ENCODE measurements at places on chromosomes 6 and 20.

DNA sequence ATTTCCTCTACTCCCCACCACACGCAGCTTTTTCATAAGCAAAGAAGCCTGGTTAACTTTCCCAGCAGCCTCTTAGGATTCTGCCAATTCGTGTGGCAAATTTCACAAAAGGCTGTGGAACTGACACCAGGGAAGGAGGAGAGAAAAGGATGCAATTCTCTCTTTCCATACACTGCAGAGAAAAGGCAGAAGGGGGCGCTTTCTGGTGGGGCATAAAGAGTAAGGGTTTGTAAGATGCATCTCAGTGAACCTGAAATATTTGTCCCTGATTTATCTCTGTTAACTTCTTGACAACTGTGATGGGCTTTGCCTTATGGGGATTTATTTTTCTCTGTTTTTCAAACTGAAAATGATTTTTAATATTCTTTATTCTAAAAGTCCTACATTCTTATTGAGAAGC, 45.5 kb upstream of the GLP1R start:
- DNase-seq, result peak; percentile 11

- DNase-seq, result no peak
Observed at GRCh38 chr6:2102966-2103365, 142.4 kb downstream of the GMDS start.

DNA sequence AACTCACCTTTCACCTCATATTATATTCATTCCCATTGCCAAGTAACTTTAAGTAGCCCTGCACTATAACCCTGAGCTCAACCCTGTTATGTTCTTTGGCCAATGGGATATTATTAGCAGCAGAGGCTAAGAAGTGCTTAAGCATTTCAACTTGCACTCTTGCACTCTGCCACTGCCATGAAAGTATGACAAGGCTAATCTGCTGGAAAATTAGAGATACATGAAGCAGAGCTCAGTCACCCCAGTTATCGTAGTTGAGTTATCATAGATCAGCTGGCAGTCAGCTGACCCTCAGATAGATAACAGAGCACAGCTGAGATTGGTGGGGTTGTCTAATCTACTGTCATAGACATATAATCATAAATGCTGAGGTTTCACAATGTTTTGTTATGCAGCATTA, 209.4 kb upstream of the RUNX2 start:
- DNase-seq, result no peak

- DNase-seq, result peak; percentile 20
Observed at GRCh38 chr20:39019805-39020325, 57.7 kb downstream of the DHX35 start.

DNA sequence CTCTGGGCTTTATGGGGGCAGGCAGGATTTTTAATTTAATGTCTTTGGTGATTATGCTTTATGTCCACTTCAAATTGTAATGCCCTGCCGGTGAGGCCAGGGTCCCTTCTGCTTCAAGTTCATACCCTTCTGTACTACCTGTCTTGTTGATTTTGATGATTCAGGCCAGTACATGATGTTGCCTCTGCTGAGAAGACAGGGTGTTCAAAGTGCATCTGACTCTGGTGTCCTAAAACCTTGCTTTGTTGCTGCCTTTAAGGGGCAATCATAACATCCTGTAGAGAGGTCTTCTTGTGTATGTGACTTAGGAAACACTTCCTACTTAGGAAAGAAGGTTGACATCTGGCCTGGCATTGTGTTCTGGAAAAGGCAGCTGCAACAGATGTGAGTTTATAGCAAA, 113.2 kb downstream of the TMEM170B start:
- no peak for DNase-seq

DNA sequence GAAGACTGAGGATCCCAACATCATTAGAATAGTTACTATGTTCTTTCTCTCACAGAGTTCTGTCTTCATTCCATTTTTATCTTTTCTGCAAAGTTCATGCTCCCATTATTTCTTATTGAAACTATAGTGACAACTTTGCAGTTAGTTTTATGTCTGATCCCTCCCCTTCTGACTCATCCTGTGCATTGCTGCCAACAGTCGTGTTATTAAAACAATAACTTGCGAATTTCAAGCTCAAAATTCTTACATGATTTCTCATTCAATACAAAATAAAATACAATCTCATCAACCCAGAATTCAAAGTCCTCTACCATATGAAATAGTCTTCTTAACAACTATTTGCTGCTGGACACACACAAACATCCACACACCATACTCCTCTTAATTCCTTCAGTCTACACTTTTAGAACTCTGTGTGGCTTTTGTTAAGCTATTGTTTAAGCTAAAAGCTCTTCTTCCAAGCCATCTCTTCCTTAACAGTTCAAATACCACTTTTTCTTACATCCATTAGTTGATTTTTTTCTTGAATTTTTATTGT, 261.4 kb upstream of the IRAK1BP1 start:
- no peak for DNase-seq

- DNase-seq, result no peak
Observed at GRCh38 chr20:32861446-32861845, 2.7 kb downstream of the EFCAB8 start.

DNA sequence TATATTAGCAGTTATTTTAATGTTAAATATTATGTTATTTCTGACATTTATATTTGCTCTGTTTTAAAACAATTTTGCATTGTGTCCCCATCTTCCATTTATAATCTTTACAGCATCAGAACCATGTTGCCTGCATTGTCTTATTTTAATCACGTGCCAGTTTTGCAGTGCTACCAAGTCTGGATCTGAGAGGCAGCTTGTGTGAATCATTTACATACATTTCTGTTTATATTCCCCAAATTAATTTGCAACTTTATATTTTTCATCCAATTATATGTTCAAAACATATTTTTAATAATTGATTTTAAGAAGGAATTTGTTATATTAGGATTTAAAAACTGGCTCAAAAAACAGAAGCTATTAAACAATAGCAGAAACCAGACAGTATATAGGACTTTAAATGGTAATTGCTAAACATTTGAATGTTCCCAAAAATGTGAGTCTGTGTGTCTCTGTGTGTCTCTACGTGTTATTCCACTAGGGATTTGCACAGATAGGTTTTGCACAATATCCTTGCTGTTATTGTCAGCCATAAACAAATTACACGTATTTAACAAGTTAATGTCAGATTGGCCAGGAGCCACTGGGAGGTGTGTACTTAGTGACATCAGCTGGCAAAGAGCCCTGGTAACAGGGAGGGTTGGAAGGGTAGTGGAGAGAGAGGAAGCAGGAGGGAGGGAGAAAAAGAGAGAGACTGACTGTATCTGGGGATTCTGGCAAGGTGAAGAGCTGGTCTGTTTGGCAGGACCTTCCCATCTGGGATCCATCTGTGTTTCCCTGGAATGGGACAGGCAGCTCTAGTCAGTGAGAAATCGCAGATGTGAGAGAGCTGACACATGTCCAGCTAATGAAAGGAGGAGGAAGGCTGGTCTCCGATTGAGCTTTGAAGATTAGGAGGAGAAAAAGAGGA, 72.1 kb downstream of the CBFA2T2 start:
- peak; percentile 84 for DNase-seq

DNA sequence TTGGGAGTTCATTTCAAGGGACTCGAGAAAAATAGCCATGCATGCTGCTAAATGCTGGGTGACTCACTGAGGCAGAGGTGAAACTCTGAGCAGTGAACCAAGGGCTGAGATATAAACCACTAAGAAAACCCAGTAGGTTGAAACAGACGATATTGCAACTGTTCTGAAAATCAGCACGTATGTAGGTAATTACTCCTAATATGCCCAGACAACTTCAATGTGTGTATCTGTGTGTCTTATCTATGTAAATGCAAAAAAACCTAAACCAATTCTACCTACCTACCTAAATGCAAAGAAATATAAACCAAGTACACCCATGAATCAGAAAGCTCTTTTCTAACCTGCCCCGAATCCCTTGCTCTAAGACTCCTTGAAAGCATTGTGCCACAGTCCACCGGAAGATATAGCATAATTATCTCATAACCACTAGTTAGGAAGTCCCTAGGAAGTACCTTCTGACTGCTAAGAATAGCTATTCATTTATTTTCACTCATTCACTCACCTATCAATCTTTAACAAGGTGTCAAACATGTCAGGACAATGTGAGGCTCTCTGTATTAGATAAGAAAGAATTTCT, 458.7 kb upstream of the RUNX2 start:
- no peak for DNase-seq

- no peak for DNase-seq
Observed at GRCh38 chr6:7163661-7164071, 55.9 kb downstream of the RREB1 start.

GRCh38 chr20:32772046-32772445, 9.9 kb downstream of the DNMT3B start:
- DNase-seq, result no peak

GRCh38 chr6:42220807-42221206, 3.1 kb upstream of the MRPS10 start:
- DNase-seq, result no peak

- no peak for DNase-seq
Observed at GRCh38 chr6:10413850-10414738, 780 bp downstream of the TFAP2A start.

GRCh38 chr6:129617986-129618385, 92.0 kb downstream of the ARHGAP18 start:
- peak; percentile 31 for DNase-seq

DNA sequence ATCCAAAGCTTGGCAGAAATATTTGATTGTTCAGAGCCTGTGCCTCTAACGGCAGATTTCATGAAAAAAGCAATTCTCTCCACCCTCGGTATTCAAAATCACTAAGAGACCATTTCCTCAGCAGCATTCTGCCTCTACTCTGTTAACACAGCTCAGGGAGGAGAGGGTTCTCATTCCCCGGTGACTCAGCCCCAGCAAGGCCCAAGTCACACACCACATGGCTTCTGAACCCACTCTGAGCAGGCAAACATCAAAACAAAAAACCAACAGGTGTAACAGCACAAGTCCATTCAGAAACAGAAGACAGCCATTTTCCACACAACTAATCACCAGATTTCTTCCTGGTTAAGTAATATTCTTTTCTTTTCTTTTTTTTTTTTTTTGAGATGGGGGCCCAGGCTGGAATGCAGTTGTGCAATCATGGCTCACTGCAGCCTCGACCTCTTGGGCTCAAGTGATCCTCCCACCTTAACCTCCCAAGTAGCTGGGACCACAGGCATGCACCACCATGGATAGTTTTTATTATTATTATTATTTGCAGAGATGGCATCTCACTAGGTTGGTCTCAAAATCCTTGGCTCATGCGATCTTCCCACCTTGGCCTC, 55.4 kb downstream of the GFOD1 start:
- no peak for DNase-seq

DNA sequence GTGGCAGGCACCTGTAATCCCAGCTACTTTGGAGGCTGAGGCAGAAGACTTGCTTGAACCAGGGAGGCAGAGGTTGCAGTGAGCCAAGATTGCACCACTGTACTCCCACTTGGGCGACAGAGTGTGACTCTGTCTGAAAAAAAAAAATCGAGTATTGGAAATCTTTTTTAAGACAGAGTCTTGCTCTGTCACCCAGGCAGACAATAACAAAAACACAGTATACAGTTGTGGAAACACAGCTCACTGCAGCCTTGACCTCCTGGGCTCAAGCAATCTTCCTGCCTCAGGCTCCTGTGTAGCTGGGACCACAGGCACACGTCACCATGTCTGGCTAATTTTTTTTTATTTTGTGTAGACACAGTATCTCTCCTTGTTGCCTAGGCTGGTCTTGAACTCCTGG, 15.0 kb downstream of the NANP start:
- DNase-seq, result no peak

GRCh38 chr6:158911746-158912480, 88.1 kb downstream of the RSPH3 start:
- DNase-seq, result no peak

GRCh38 chr20:44644667-44645131, 6.8 kb downstream of the ADA start:
- no peak for DNase-seq

DNA sequence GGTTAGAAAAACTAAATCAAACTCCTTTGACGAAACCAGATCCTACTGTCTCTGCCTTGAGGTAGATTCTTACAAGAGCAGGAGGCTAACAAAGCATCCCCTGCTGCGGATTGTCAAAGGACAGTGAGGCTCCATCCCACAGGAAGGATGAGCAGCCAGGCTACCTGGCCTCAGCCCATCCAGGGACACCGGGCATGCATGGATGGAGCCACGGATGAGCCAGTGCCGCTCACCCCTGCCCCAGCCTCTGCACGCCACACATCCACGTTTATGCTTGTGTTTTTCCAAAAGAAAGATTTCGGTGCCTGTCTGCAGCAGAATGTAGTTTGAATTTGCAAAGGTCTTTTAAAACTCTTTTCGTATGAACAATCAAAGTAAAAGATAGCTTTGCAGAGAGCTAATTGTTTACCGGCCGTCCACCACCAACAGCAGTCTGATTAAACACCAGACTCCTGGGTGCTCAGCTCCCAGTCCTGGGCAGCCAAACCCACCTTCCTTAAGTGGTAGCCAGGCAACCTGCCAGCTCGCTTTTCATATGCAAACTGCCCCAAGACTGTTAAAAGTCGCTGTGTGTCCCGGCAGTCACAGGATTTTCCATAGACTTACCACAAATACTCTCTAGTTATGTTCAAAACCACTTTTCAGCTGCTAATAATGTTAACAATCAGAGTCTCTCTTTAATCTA, 999 bp downstream of the THBS2 start:
- DNase-seq, result no peak

DNA sequence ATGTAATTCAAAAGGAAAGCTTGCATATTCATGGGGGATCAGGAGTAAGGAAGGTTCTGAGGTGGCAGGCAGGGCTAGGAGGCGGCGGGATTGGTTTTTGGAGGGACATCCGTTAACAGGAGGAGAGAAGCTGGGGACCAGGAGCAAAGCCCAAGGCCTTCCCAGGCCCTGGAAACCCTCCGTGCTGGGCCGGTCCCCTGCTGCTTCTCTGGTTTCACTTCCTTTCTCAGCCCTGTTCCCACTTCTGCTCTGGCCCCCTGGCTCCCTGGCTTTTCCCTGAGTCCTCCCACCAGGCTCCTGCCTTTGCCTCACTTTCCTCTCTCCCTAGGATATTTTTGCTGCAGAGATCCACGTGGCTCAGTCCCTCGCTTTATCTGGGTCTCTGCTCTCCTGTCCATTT, 26.4 kb upstream of the SALL4 start:
- DNase-seq, result no peak

- no peak for DNase-seq
Observed at GRCh38 chr20:58710481-58711265, 18.1 kb downstream of the NPEPL1 start.

GRCh38 chr20:3820901-3821727, 767 bp downstream of the AP5S1 start:
- DNase-seq, result no peak

DNA sequence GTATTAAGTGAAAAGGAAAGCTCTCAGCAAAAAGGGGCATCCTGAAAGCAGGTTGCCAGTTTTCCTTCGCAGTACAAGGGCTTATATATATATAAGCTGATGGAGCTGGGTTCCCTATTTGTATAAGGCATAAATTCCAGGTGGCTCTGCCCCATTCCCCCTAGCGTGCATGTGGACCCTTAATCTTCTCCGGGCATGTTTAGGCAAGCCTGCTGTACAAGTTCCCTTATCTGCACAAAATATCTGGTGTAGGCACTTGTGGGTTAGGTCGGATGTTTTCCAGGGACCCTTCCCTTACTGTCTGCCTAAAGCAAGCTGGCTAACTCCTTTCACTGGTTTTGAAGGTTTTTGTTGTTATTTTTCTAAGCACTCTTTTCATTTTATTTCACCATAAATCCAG, 140.7 kb downstream of the FUT9 start:
- DNase-seq, result no peak

- no peak for DNase-seq
Observed at GRCh38 chr6:13369591-13369990, 41.3 kb upstream of the TBC1D7 start.

Data from NCI-H1930 (cell line).